Stimulated activated CD8-positive, alpha-beta memory T cell treated with anti-CD3 and anti-CD28 coated beads, Interleukin-4, amount 100 ng/mL, for 4 hours (primary cell): ENCODE measurements at places on chromosomes 11 and 22.

DNA sequence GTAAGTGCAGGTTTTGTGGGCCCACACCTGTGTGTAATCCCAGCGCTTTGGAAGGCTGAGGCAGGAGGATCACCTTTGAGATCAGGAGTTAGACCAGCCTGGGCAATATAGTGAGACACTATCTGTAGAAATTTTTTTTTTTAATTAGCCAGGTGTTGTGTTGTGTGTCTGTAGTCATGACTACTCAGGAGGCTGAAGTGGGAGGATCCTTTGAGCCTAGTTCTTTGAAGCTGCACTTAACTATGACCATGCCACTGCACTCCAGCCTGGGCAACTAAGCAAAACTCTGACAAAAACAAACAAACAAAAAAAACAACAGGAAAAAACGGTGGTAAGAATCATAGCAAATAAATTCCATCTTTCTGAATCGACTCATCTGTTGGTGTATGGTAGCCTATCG lies 268.6 kb upstream of the PDGFD start:
- no peak for DNase-seq

GRCh38 chr11:40338739-40339138 lies 1120.7 kb downstream of the LRRC4C start:
- no peak for DNase-seq

DNA sequence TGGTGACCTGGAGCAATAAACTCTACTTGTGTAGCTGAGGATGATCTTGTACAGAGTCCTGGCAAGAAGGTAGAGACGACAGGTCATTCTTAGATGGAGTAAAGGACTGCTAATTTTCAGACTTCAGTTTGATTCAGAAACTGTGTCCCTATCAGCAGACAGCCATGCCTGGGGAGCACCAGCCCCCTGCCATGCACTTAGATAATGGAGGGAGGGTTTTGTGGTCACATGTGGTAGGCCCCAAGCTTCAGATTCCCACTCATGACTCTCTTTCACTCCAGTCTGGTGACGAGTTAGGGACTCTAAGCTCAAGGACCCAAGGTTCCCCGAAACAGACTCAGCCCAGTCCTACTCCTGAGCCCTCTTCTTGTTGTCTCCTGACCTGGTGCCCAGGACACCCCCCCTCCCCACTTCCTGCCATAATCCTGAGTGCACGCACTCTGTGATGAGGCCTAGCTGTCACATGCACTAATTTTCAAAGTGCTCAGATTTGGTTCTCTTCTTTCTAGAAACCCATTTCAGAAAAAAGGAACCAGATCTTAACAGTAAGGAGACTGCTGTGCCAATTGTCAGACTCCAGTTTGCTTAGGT lies 10.2 kb upstream of the AMPD3 start:
- no peak for DNase-seq

DNA sequence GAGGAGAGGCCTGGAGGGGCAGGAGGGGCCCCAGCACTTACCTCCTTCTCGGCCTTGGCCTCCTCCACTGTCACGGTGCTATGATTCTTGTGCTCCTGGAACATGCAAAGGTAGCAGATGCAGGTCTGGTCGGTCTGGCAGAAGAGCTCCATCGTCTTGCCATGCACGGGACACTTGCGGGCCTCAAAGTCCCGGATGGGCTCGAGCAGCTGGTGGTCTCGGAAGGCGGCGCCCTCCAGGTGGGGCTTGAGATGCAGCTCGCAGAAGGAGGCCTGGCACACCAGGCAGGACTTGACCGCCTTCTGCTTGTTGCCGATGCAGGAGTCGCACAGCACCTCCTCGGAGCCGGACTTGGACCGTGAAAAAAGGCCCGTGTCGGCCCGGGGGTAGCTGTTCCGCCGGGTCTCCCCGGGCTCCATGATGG lies 714 bp downstream of the TRIM29 start:
- no peak for DNase-seq

DNA sequence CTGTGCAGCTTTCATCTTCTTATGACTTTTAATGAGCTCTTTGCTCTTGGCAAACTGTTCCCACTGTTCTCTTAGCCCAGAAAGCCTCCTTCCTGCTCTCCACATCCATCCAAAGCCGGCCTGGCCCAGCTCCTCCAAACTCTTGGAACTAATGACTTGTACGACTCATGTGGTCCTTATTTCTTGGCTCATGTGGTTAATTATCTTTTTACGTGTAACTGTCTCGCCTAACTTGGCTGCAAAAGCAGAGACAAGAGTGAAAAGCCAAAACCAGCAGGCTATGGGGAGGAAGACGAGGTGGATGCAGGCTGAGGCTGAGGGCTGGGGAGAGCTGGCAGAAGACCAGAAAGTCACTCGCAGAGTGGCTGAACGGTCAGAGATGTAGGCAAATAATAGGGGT lies 5.5 kb downstream of the CSNK2A3 start:
- no peak for DNase-seq

DNA sequence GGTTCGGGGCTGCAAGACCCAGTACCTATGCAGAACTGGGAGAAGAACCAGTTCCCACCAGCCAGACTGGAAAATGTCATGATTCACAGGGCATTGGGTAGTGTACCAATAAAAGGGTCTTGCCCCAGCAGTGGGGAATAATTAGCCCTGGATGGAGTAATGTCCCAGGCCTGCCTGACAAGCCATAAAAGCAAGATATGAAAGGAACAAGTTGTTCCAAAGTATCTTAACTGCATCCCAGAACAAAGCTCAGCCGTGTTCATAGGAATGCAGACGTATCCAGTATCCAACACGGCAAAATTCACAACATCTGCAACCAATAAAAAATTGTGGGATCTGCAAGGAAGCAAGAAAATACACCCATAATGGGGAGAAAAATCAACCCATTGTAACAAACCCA lies 47.9 kb downstream of the ASCL2 start:
- DNase-seq = no peak

- DNase-seq = no peak
Observed at GRCh38 chr11:47136327-47136726, 40.4 kb downstream of the ARFGAP2 start.

DNA sequence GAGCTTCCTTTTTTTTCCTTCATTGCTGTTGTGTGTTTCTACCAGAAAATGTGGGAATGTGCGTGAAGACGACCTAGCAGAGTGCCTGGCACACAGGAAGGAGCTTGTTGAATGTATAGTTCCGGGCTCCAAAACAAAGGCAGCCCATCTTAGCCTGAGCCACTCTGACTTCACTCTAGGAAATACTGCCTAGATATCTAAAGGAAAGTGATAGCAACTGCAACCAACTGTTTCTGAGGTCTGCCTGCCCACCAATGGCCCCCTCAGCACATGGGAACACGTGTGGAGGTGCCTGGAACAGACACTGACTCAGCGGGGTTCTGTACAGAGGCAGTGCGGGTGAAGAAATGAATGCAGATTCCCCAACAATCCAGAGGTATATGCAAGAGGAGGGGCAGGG lies 14.7 kb upstream of the XBP1 start:
- DNase-seq = no peak

GRCh38 chr11:10400856-10401255 lies 54.2 kb upstream of the AMPD3 start:
- no peak for DNase-seq

DNA sequence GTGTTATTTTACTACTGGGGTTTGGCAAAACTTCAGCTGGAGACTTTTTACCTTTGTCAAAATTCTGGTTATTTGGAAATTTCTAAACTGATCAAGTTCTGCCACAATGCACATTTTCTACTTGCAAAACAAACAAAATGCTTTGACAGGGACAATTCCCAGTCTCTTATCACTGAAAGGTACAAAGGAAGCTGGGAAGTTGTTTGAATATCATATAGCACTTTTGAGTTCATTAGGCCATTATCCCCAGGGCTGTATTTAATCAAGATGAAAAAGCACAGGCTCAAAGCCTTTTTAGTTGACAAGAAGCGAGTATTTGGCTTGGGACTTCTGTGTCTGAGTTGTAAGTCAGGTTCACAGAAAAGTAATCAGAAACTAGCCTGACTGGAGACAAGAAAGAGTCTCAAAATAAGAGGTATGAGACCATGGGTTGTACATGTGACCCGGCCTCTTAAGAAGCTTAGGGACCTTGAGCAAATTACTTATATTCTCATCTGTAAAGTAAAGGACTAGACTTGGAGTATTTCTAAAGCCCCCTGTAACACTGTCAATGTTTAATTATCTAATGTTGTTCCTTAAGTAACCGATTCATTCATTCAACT lies 2.9 kb upstream of the HORMAD2 start:
- DNase-seq = no peak

DNA sequence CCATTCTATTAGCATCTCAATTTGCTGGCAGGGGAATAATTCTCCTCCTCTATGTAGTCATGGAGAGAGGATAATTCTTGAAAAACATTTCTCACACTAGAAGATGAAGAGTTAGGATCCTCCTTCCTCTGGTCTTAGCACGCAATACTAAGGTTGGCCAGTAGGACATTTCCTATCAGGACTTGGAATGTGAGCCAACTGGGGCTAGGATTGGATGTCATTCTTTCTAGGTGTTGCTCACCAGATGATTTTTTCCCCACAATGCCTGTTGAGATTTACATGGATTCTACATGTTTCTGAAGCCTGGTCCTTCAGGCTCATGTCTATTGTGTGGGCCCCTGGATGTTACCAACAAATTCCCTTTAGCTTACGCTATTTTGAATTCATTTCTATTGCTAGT lies 28.0 kb downstream of the SLN start:
- no peak for DNase-seq

DNA sequence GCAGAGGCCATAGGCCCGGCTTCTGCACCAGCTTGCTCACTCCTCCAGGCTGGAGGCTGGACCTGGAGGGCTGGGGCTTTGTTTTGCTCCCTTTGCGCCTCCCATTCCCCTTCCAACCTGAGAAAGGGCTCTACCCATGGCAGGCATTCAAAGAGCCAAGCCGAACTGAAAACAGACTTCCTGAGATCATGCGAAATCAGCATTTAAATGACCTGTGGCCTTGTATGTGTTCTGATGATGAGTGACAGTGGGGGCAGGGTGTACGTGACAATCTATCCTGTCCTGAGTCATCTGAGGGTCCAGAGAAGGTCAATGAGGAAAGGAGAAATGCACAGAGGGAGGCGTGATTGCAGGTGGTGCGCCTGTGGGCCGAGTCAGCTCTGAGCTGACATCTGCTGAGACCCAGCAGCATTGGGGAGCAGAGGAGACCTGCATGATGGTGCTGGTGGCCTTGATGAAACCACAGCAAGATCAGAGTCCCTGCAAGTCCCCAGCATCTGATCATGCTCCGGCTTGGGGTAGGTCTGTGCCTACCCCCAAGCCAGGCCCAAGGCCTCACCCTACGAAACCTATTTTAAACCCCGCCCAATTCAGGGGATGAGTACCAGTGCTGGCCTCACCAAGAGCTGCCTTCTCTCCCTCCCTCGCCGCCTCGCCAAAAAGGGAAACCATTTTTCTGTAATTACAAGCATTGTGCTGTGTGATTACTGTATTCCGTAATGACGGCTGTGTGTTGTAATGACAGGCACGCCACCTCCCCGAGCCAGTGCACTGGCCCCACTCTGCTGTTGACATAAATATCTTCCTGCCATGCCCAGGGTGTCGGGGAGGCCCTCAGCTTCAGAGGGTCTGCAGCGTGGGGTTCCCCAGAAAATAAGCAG lies 95.2 kb upstream of the ANO1 start:
- DNase-seq = no peak

DNA sequence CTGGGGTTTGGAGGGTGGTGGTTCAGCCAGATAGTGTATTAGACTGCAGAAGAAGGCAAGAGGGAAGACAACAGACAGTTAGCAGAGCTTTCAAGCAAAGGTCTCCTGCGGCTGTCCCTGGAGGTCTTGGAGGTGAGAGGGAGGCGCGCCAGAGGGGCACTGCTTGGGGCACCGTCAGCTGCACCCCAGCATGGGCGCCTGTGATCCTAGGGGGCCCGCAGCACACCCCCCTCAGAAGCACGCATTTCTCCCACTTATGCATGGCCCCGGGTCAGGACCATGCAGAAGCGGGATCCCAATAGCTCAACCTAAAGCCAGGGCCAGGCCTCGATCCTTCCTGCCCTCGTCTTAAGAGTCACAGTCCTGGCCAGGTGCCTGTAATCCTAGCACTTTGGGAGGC lies 26.5 kb downstream of the FGF4 start:
- no peak for DNase-seq

GRCh38 chr11:46012185-46012584 lies 89.7 kb downstream of the LARGE2 start:
- DNase-seq = no peak

GRCh38 chr22:47600281-47600680 lies 837.8 kb downstream of the TBC1D22A start:
- no peak for DNase-seq

DNA sequence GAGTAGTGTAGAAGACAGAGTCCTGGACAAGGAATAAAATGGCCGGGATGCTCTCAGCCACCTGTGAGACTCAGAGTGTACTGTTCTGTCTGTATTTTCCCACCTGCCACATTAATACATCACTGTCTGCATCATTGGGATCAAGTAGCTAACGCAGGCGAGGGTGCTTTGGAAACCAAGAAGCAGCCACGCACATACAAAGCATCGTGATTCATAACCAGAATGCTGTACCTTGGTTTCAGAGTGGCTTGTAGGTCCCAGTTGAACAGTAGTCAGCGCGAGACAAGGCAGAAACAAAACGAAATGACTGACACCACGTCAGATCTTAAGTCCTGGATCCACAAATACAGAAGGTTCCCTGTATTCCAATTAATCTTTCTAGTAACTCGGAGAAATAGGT lies 198.3 kb downstream of the GRIK4 start:
- DNase-seq = no peak

- no peak for DNase-seq
Observed at GRCh38 chr11:95917193-95918036, 6.5 kb downstream of the MTMR2 start.

GRCh38 chr22:48357196-48357595 lies 1470.5 kb downstream of the BRD1 start:
- no peak for DNase-seq

- no peak for DNase-seq
Observed at GRCh38 chr11:20353829-20354434, 9.6 kb upstream of the HTATIP2 start.

DNA sequence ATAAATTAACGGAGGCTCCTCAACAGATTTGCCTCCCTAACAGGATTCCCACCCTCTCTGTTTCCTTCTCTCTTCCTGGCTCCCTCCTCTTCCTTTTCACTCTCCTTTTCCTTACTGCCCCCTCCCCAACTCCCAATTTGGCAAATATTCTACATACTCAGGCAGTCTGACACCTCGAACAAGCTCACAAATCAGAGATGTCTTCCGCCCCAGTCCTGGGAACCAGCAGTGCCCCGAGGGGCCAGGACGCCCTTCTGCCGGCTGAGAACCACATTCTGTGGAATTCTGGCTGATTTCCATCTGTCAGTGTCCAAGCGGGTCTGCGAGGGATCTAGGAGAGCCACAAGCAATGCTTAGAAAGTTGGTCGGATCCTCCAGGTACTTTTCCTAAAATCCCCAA lies 94.0 kb downstream of the NTM start:
- no peak for DNase-seq

- no peak for DNase-seq
Observed at GRCh38 chr11:7869467-7869866, 61.6 kb downstream of the OR10A6 start.

GRCh38 chr22:35537232-35537631 lies 3.4 kb upstream of the RASD2 start:
- DNase-seq = no peak
